Left renal pelvis (tissue), 4 donors: ENCODE measurements at places on chromosomes 1 and 21.

DNA sequence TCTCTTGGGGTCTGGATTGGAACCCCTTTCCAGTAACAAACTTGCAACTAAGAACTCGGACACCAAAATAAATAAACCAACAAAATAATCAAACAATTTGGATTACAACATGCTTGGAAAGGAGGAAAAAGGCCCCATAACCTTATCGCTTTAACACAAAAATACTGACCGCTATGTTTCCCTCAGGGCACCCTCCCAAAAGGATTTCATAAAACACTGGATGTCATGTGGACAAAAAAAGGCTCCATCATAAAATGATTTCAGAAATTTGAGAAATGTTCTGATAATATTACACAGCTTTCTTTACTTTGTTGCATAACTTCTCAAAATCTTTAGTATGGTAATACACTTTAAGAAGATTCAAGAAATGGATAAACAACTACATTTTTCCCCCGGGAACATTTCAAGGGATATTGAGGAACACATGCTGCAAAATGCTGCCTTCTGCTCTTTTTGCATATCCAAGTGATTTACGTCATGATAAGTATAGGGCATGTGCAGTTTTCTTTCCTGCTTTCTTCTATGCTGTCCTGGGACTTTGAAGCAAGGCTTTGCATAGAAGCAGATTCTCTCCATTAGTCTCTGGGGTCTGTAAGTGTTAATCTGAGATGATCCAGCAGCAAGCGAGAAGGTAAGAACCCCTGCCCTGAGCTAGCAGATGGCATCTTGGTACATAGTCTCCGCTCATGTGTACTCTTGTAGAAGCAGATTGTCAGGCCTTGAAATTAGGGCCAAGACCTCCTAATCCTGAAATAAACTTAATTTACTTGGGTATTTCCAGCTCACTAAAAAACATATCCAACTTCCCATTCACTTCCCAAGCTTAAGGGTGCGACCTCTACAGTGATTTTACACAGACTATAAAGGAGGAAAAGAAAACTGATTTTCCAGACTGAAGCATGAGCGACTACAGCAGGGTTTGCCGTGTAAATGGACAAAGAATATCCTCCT lies 85.5 kb upstream of the KIAA0040 start:
- no peak for DNase-seq

- DNase-seq = no peak
Measured at GRCh38 chr1:180279651-180280050, 49.6 kb downstream of the LHX4 start.

GRCh38 chr1:234108921-234109320 lies 204.4 kb downstream of the SLC35F3 start:
- no peak for DNase-seq

DNA sequence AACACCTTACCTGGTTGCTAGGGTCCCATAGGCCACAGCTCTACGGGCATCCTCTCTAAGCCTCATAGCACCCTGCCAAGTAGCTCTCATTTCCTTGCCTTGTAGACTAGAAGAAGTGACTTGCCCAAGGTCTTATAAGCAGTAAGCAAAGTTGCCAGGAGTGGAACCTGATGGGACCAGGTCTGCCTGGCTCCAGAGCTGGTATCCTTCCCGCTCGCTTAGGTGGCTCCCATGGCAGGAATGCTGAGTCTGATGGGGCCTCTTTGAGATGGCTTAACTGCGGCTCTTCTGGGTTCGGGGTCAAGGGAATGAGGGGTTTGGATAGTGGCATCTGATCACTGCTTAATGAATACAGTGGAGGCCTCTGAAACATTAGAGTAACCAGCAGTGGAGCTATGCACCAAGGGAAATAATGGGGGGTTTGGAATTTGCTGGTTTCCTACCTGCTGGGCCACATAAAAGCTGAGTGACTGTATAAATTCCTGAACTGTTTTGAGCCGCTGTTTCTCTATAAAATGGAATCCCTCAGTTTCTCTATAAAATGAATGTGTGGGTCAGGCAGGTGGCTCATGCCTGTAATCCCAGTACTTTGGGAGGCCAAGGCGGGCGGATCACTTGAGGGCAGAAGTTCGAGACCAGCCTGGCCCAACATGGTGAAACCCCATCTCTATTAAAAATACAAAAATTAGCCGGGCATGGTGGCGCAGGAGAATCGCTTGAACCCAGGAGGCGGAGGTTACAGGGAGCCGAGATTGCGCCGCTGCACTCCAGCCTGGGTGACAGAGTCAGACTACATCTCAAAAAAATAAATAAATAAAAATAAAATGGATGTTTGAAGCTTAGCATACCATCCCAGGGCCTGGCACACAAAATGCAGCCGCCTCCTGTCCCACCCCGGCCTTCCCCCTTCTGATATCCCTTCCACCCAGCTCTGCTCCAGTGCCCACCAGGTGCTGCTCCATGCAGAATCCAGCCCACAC lies 12.4 kb downstream of the FAM151A start:
- DNase-seq = no peak

GRCh38 chr1:211353562-211354212 lies 27.1 kb downstream of the TRAF5 start:
- no peak for DNase-seq

DNA sequence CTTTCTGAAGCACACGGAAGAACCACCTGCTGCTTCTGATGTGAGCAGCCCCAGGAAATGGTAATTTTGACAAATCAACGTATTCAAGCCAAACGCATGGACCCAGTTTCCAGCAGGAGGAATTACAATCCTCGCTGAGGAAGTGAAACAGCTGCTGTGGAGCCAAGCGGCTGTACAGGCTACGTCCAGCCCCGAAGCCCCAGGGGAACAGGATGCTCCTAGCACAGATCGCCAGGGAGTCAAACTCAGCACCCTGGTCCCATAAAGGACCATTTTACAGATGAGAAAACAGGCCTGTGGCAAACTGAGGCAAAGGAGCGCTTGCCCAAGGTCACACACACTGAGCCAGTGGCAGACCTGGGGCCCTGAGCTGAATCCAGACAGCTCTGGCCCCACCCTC lies 108.0 kb downstream of the PTPRU start:
- no peak for DNase-seq
